ENCODE measurements at places on chromosomes 2 and 18.
A peak's percentile ranks its signal among the peaks of the same experiment; 100 is the strongest.

DNA sequence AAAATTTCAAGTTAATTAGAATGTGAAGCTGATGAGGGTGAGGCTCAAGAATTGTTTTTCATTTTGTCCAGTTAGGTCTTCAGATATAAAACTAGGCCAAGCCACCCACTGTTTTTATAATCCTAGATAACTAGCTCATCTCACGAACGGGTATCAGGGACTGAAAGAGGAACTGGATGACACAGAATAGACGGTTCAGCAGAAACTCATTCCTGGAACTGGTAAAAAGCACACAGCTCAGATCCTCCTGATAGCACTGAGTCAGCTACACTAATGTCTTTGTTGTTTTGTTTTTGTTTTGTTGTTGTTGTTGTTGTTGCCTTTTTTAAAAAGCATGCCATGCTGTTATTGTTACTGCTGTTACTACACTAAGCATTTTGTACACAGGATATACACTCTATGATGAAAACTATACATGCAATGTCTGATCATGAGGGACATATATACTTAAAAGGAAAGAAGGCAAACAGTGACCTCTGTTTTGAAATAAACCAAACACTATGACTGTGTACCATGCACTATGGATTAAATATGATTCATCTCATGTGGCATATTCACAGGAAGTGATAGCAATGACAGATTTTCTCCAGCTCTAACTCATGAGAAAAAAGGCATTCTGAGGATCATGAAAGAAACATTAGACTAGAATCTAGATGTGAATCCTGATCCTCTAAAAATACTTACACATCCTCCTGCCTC lies 437.6 kb downstream of the NCKAP5 start:
- no peak for DNase-seq

GRCh38 chr2:173386738-173387065 lies 32.0 kb downstream of the CDCA7 start:
- DNase-seq = no peak

DNA sequence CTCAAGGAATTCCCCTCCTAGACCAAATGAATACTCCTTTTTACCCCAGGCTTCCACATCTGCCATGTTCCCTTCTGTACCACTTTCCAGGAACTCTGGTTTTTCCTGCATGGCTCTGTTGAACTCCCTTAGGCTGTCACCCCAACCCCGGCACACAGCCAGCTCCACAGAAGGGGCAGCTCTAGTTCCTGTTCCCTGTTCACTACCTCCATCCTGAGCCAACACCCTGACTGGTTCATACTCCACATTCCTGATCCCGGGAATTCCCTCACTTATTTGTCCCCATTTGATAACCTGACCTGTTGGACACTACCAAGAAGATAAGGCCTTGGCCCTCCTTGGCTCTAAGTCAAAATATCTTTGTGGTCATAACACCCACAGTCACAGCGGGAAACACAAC lies 280.9 kb upstream of the RAB6C start:
- no peak for DNase-seq

- DNase-seq = no peak
These were observed 52.0 kb downstream of the TEKT4 start for GRCh38 chr2:94923196-94923595.

DNA sequence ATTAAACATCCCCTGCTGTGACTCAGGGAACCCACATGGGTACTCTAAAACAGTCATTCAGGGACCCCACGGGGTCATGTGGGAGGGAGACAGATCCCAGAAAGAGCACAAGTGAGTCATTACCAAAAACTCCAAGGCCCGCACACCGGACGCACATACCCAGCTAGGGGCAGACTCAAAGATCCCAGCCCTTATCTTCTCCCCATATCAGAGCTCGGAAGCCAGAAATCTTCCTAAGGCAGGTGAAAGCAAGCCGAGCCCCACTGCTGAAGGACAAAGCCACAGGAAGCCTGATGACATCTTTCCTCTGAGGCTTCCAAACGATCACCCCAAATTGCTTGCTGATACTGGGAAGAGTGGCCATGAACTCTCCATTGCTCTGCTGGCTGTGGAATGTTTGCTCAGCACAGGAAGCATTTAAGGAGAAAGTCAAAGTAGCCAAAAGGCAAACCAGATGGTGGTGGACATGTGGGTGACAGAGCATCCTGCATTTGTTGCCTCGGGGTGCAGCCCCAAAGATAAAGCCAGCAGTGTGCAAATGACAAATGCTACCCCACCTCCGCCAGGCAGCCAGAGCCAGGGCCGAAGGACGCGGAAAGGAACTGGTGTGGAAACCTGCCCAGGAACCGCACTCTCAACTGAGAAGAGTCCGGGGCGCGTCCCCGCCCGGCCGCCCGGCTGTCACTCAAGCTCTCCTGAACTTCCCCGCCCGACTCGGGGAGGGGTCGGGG lies 784 bp downstream of the ACTR1B start:
- DNase-seq = peak; percentile 89

- DNase-seq = peak; percentile 78
These were observed 208.0 kb downstream of the ZFP36L2 start for GRCh38 chr2:43018179-43019024.

DNA sequence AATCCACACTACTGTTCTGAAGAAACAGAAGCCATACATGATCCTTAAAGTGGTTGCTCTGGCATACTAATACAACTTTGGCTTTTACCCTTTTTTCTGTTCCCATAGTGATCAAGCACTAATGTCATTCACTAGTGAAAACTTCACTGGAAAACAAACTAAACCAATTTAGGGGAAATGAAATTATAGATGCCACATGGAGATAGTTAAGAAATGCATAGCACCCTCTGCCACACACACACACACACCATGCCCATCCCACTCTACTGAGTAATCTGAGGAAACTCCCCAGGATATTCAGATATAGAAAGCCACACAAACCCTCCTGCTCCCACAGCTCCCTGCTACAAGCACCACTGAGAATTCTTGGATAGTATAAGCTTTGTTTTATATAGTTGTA lies 39.1 kb downstream of the SLC3A1 start:
- no peak for DNase-seq

GRCh38 chr2:201813996-201814760 lies 7.8 kb downstream of the CDK15 start:
- DNase-seq = no peak

DNA sequence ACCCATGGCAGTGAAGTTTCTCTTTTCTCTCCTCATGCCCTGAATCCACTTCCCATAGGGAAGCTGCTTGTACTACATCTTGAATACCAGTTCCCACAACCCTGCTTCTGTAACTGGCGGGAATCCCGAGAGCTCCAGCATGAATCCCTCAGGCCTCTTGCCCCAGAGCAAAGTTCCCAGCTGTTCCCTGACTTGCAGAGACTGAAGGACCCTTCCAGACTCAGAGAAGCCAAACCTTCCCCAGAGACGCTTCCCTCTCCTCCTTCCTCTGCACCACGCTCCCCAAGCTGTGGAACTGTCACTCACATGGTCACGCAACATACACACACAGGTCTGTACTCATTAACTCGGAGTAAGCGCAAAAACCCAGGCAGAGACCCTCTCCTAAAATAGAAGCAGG lies 26.4 kb downstream of the TRAPPC12 start:
- DNase-seq = no peak

- DNase-seq = no peak
These were observed 6.1 kb upstream of the DCC start for GRCh38 chr18:52333860-52334259.

- DNase-seq = no peak
These were observed 110.6 kb upstream of the FAM136A start for GRCh38 chr2:70412294-70413070.

- no peak for DNase-seq
These were observed 271.7 kb downstream of the NDUFA10 start for GRCh38 chr2:239753401-239753837.

DNA sequence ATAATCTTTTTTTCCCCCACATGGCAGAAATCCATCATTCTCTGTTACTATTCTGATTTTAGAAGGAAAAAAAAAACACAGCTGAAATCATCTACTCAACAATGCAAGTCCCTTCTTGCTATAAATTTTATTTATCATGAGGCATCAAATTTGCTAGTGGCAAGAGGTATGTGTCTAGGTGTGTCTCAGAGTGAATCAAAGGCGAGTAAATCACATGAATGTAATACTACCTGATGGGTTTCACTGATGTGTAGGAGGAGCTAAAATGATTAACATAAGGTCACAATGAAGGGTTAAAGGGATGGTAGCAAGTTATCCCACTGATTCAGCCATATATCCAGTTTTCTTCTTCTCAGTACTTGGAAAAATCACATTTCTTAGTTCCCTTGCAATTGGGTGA lies 24.5 kb upstream of the PELI1 start:
- DNase-seq = no peak

GRCh38 chr2:234512884-234513669 lies 16.2 kb upstream of the ARL4C start:
- peak; percentile 28 for DNase-seq

DNA sequence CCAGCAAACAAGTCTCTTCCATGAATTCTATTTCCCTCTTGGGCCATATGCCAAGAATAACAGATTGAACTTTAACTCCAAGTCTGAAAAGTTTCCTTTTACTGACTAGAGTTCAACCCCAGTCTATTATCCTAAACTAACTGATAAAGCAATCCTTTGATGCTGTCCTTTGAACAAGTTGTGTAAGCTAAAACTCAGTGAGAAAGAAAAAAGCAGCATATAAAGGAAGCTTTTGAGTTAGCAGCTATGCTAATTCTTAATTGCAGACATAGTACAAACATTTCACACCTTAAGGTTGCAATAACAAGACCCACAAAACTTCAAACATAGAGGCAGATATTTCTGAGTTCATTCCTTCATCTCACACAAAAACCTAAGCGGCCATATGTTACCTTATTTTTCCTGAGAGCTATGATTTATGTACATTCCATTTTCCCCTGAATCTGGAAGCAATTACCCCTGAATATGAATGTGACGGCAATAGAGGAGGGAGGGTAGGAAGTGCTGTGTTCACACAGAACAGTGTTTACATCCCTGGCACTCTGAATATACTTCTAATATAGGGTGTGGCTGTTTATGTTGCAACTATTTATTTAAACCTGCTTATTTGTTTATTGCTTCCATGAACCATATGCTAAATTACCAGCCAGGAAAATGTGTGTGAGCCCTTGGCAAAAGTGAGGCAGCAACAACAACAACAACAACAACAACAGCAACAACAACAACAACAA lies 180.6 kb downstream of the IRS1 start:
- no peak for DNase-seq

DNA sequence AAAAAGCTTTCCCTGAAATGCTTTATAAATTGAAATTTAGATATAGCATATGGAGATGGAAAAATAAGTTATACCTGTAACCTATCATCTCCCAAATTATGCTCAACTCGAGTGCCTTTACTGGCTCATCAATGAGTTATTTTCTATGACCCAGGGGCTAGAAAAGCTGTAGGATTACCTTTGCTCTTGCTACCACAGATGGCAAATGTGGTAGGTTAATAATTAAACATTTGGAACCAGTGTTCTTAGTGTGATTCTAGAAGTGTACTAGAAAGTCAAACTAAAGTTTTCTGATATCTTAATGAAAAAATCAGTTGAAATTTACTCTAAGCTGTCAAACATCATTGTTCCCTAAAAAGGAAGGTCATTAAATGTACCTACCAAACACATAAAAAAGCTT lies 22.5 kb downstream of the ALS2 start:
- DNase-seq = no peak

- peak; percentile 54 for DNase-seq
These were observed 160.8 kb downstream of the LPIN1 start for GRCh38 chr2:11907190-11907589.

DNA sequence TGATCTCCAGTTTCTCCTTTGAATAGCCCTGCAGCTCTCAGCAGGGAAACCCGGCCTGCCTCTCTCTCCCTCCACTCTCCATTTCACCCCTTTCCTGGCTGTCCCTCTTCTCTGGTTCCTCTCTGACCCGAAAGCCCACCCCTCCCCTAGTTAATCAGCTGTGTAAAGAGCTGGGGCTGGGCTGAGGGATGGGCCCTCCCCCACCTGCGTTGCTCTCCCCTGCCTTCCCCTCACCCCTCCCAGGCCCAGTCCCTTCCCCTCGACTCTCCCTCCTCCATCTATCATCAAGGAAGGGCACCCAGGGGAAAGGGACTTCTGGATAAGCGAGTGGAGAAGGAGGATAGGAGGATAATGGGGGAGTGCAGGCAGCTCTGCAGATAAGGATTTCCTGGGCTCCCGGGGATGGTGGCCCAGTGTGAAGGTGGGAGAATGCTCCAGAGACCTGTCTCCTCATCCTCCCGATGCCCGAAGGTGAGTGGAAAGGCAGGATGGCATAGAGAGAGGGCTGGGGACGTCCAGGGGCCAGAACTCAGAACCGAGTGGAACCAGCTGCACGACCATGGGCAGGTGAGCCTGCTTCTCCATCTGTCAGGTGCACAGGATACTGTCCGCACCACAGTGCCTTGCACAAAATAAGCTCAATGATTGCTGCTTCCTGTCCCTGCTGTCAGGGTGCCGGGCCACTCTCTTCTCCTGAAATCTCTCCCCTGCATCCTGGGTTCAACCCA lies 12.0 kb downstream of the SLC30A3 start:
- no peak for DNase-seq

- DNase-seq = peak; percentile 40
These were observed 19.5 kb downstream of the LIPG start for GRCh38 chr18:49581371-49581770.
